ENCODE measurements at places on chromosomes 3 and 15. TPM values are rescaled to one million over a fixed set of nuclear protein-coding genes. Genes with fewer than 3 reads are reported as not detected.

The ISLR2 gene
- polyA plus RNA-seq: 0.23 TPM

The GP5 gene
- polyA plus RNA-seq: not detected

The TRIM42 gene
- polyA plus RNA-seq: not detected

The MELTF gene
- not detected for polyA plus RNA-seq

The KNL1 gene
- polyA plus RNA-seq: not detected

The EFCAB12 gene
- not detected for polyA plus RNA-seq

The TMEM212 gene
- polyA plus RNA-seq: not detected

The FBXW12 gene
- not detected for polyA plus RNA-seq

The SLC22A13 gene
- not detected for polyA plus RNA-seq

The AHSG gene
- polyA plus RNA-seq: not detected

The FANCD2OS gene
- polyA plus RNA-seq: not detected

The NIPA2 gene
- 68.4 TPM for polyA plus RNA-seq

The PTPN9 gene
- 3.5 TPM for polyA plus RNA-seq

The TIMP4 gene
- 21.4 TPM for polyA plus RNA-seq

The FAM81A gene
- 9.7 TPM for polyA plus RNA-seq

The AP3B2 gene
- polyA plus RNA-seq: 96.5 TPM

All from Purkinje cell (primary cell).